ENCODE measurements at places on chromosomes 5 and 9.
A peak's percentile ranks its signal among the peaks of the same experiment; 100 is the strongest.

- no peak for DNase-seq
Measured at GRCh38 chr9:68648971-68649370, 56.1 kb upstream of the PIP5K1B start.

- DNase-seq, result no peak
Measured at GRCh38 chr9:27090711-27091110, 18.3 kb upstream of the TEK start.

- no peak for DNase-seq
Measured at GRCh38 chr9:110370315-110370714, 32.7 kb upstream of the TXNDC8 start.

DNA sequence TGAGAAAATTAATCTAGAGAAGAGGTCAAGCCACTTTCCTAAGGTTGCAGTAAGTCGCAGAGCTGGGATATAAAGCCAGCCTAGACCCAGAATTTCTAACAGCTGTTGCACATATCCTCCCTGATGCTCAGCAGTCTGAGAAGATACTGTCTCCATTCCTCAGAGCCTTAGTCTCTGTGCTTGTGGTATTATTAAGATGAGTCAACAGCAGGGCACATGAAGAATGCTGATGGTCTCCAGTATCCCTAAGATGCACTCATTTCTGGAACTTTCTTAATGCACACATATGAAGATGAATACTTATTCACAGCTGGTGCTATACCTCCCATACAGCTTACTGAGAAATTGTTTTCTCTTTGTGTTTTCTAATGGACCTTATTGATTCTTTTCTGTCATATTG, 32.5 kb downstream of the SGCD start:
- DNase-seq, result no peak

DNA sequence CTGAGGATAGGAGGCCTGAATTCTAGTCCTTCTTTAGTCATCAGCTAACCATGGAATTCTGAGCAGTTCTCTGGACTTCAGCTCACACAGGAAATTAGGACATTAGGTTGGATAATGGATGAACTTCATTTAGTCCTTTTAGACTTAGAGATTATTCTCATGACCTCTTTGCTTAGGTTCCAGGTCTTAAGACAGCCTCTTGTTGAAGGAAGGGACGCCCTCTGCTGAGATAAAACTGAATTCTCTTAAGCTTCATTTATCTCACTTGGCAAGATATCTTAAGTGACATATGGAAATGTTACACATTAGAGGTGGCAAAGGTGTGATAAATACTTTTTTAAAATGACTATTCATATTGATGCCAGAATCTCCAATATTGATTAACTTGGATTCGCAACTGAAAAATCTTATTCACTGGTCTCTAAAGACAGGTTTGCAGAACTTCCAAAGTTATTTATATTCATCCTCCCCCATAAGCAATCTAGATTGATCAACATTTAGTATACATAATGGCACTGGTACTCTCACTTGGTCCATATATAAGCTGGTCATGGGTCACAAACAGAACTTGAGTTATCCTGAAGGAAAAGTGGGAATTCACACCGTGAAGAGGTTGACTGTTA, 16.9 kb upstream of the ZNF366 start:
- no peak for DNase-seq

DNA sequence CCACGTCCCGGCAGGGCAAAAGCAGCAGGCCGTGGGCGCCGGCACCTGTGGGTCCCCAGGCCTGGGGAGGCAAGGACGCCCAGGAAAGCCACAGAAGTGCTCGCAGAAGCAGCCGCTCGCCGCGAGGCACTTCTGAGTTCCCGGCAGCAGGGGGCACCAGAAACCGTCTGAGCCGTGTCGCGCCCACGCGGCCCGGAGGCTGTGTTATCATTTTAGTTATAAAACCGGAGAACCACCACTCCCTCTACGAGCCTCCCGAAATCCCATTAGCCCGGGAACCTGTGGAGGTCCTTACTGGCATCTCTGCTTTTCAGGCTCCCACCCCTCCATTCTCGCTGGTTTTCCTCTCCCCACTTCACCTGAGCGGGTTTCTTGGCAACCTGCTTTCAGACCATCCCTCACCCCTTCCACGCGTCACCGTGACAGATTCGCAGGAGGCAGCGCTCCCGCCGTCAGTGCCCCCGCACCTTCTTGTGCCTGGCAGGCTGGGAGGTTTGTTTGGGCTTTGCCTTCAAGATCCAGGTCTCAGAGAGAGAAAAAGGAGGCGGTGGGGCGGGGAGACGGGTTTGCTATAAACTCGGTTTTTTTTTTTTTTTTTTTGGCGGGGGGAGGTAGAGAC, 2.3 kb downstream of the GDNF start:
- peak; percentile 81 for DNase-seq

- no peak for DNase-seq
Measured at GRCh38 chr5:107538331-107538730, 132.4 kb downstream of the EFNA5 start.

DNA sequence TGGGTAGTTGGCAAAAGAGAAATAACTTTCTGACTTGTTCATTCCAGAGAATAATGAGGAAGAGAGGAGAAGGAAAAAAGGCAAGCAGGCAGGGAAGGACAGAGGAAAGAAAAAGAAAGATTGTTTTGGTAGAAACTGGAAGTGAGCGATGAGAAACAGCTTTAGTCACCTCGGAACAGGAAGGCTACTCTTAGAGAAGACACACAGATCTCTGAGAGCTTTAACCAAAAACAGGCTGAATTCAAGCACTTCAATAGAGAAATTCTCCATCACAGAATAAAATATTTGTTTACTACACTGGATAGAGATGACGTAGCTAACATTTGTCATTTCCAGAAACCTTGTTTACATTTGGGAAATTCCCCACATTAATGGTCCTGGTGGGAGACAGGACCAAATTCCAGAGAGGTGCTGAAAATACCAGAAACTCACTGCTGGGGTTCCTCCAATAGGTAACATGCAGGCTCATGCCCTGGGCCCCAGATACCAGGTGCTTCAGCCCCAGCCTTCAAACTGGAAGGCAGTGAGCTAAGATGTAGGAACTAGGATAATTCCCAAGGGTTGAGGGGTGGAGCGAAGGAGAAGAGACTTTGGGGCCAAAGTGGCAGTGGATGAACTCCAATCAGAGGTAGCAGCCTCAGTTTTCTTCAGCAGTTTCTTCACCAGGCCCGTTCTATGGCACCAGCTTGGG, 227.7 kb upstream of the GRAMD2B start:
- DNase-seq, result no peak

GRCh38 chr9:135531096-135531495, 9.9 kb downstream of the LCN1 start:
- DNase-seq, result no peak

GRCh38 chr5:165035520-165035919, 1530.1 kb downstream of the MAT2B start:
- no peak for DNase-seq

- DNase-seq, result no peak
Measured at GRCh38 chr5:173715607-173716006, 99.2 kb upstream of the BOD1 start.

DNA sequence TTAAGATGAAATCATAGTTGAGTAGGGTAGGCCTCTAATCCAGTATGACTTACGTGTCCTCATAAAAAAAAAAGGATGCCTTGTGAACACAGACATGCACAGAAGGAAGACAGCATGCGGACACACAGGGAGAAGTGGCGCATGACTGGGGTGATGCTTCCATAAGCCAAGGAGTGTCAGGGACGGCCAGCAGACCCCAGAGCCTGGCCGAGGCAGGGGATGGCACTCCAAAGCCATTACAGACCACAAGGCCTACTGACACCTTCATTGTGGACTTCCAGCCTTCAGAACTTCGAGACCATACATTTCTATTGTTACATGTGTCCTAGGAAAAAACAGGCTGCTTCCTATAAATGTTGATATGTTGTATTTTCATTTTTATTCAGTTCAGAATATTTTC, 19.9 kb downstream of the EHMT1 start:
- DNase-seq, result no peak

GRCh38 chr5:141042555-141042954, 8.6 kb upstream of the PCDHB1 start:
- no peak for DNase-seq

- DNase-seq, result no peak
Measured at GRCh38 chr5:3622961-3623360, 27.3 kb downstream of the IRX1 start.

GRCh38 chr9:133733796-133734533, 4.2 kb downstream of the SARDH start:
- DNase-seq, result no peak

DNA sequence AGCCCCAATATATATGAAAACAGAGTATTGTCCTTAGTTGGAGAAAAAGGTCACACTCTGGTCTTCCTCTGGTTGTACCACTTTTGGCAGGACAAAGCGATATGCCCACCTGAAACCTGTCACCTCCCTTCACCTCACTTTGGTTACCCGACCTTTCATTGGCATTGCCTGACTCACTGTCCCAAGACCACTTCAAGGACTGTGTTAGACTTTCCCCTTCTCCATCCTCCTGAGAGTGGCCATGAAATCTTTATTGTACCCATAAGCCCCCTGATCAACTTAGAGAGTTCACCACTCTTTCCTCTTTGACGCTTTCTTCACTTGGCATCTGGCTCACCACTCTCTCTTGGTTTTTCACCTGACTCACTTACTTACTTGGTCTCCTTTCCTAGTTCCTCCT, 32.4 kb upstream of the AP3B1 start:
- DNase-seq, result no peak

- DNase-seq, result no peak
Measured at GRCh38 chr5:1886846-1887587, 4.3 kb upstream of the IRX4 start.

DNA sequence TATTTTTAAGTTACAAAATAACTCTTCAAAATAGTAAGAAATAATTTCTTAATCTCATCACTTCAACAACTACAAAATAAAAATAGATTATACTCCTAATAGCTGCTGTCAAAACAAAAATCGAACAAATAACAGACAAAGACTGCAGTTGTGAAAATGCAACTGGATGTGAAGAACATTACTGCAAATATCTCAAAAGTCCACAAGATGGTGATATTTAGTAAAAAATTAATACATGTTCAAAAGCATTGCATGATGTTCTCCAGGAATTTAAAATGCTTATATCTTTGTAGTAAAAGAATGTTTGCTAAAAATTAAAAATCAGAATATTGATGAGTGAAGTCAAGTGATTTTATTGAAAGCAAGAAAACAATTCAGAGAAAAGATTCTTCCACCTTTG, 66.2 kb downstream of the MPDZ start:
- no peak for DNase-seq

- DNase-seq, result no peak
Measured at GRCh38 chr5:10471677-10472076, 30.0 kb downstream of the ROPN1L start.

DNA sequence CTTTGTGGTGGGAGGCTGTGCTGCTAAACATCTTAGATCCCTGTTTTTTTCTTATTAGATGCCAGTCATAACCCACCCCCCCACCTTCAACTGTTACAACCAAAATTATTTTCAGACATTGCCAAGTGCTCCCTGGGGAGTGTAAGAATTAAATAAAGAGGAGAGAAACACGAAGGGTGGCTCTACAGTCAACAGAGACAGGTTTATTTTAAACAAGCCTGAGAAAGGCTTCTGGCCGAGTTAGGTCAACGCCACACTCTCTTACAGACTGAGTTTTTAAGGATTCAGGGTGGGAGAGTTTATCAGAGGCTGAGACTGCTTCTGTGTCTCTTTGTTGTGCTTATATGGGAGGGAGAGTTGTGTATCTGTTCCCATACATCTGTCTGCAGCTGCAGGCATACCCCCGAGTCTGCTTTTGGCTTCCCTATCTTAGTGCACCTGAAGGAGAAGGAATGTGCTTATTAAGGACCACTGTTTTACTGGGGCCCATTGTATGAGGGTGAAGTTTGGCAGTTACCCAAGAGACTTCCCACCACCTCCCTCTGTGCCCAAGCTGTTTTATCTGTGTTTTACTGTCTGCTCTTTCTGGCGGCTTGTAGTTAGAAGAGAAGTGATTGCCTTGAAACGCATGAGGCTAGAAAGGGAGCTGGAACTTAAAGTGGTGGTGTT, 11.4 kb upstream of the GDA start:
- no peak for DNase-seq

GRCh38 chr5:66821688-66822429, 225.7 kb downstream of the MAST4 start:
- no peak for DNase-seq

DNA sequence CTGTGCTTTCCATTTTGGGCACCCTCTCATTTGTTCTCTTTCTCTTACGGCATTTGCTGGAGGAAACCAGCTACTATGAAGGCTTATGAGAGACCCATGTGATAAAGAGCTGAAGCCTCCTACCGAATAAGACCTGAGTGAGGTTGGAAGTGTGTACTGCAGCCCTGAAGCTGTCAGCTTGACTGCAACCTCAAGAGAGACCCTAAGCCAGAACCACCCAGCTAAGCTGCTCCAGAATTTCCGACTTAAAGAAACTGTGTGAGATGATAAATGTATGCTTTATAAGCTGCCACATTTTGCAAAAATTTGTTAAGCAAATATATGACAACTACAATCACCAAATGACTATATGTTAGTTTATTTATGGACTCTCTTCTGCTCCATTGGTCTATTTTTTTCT, 151.7 kb upstream of the PTPRD start:
- no peak for DNase-seq

GRCh38 chr5:80152778-80153177, 103.1 kb downstream of the SERINC5 start:
- no peak for DNase-seq

DNA sequence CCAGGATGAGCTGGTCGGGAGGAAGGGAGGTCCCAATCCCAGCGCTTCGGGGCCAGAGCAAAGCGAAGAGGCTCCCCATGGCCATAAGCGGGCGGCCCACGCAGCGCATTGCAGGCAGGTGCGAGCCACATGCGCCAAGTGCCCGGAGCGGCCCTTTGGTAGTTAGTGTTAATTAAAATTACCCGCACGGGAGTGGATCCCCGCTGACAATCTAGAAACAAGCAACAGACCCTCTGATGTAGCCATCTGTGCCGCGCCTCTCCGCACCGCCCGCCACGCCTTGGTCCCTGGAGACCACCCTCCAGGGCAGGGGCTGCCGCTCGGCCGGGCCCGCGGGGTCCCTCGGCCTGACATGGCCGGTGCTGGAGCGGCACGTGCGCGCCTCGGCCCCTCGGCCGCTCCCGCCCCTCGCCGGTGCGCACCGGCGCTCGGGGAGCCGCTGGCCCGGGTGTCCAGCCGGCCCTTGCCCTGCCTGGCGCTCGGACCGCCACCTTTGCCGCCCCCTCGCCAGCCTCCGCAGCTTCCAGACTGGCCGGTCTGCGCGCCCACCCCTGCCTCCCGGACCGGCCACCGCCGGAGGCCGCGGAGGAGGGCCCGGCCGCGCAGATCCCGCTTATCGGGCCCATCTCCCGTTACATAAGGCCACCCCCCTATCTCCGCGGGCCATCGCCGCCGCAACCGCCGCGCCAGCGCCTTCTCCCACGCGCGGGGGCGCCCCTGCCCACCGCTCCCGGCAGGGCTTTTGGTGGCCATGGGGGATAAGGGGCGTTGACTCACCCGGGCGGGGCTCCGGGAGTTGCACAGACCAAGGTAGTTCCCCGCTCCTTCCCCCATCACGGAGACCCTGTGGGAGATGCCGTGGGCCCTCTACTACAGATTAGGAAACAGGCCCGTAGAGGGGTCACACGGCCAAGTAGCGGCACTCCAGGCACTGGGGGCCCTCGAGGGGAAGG, 1.9 kb upstream of the IL13 start:
- DNase-seq, result no peak

- no peak for DNase-seq
Measured at GRCh38 chr5:143488381-143488780, 84.9 kb upstream of the NR3C1 start.
